ENCODE measurements at places on chromosomes 2 and 18. TPM values are rescaled to one million over a fixed set of nuclear protein-coding genes. Genes with fewer than 3 reads are reported as not detected.

DNA sequence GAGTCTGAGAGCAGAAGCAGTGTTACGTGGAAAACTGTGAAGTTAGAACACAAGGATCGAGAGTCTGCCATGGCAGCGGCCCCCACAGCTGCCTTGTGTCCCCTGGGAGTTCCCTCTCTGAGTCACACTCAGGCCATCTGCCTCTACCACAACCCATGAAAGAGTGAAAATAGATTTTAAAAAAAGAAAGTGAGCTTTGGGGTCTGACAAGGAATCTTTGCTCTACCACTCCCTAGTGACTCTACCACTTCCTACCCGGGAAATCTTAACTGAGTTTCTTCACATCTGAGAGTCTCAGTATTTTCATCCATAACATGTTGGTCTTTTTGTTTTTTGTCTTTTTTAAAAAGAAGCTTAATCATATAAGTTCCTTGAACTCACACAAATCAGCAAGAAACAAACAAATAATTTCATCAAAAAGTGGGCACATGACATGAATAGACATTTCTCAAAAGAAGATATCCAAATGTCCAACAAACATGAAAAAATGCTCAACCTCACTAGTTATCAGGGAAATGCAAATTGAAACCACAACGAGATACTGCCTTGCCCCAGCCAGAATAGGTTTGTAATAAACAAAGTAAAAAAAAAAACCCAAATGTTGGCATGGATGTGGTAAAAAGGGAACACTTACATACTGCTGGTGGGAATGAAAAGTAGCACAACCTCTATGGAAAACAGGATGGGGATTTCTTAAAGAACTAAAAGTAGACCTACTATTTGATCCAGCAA is 2.4 kb upstream of the MSGN1 start:
- DNase-seq, result no peak

DNA sequence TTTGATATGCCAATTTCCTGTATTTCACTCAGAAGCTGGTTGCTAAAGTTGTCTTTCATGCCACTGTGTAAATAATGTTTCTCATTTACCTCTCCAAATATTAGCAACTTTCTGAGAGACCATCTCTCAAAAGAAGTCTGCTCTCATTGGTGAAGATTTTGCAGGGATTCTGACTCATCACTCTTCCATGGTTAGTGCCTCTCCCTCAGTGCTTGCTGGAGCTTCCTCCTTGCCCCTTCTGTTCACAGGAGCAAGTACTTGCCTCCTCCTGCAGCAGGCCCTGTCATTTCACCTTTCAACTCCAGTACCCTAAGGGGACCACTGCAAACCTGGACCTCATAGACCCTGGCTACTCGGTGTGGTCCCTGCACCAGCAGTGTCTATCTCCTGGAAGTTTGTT is 168.8 kb downstream of the ZNF385B start:
- DNase-seq, result no peak

The NDUFS1 gene
- 63.7 TPM for polyA plus RNA-seq

- DNase-seq, result no peak
Observed at GRCh38 chr18:28606686-28607085, 429.8 kb upstream of the CDH2 start.

The PIAS2 gene
- 13.1 TPM for polyA plus RNA-seq

DNA sequence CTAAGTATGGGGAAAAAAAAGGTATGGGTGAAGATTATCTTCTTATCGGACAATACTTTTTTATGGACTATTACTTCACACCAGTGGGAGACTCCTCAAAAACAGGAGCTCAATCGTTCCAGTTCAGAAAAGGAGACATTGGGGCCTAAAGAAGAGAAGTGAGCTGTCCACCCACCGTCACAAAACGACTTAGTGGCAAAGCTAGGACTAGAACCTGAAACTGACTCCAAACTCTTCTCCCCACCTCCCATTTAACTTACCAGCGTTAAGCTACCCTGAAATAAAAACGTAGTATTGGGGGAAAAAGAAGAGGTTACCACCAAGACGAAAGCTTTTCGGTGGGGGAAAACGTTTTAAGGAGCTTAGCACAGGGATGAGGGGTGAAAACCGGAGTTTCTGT is 503 bp downstream of the GTF3C3 start:
- no peak for DNase-seq

The MAPK4 gene
- polyA plus RNA-seq, result 1.5 TPM

DNA sequence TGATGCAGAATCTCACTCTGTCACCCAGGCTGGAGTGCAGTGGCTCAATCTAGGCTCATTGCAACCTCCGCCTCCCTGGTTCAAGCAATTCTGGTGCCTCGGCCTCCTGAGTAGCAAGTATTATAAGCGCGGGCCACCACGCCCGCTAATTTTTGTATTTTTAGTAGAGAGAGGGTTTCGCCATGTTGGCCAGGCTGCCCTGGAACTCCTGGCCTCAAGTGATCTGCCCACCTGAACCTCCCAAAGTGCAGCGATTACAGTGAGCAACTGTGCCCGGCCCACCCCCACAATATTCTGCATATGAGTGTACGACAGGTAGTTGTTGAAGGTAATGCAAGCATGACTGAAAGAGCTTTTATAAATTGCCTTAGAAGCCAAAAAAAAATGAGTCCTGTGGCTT is 1.2 kb downstream of the WDR75 start:
- no peak for DNase-seq

- no peak for DNase-seq
Observed at GRCh38 chr18:45571195-45571594, 44.1 kb upstream of the SLC14A2 start.

The CYP27C1 gene
- polyA plus RNA-seq, result 2.0 TPM

- DNase-seq, result peak; percentile 53
Observed at GRCh38 chr18:77108001-77108692, 24.4 kb downstream of the MBP start.

The RAX gene
- polyA plus RNA-seq, result not detected

GRCh38 chr18:36419900-36420531 is 122.5 kb downstream of the FHOD3 start:
- peak; percentile 26 for DNase-seq

The ALLC gene
- not detected for polyA plus RNA-seq

DNA sequence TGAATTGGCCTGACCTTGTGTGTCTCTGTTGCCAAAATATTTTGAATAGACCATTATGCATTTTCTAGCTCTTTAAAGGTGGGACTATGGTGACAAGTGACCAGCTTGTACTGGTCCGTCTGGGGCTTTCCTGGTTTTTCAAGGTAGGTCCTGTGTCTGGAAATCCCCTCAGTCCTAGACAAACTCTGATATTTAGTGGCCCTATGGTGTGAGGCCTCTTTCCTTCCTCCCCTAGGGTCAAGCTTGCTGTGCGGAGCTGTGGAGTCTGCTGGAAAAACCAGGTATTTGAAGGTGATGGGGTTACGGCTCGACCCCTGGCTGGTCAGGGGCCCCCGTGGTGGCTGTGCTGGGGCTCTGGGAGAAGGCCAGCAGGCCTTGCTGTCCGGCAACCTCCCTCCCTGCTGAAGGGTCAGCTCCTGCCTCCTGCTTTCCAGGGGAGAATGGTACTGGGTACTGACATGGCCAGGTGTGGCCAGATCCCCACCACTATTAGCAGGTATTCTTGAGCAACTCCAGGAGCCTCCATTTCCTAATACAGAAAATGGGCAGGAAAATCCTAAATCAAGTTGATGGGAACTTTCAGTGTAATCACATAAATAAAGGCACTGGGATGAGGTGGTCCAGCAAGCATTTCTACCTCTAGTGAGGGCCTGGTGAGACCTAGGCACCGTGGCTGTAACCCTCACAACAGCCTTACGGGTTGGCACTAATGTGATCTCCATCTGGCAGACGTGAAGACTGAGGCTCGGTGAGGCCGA is 86.2 kb upstream of the HS6ST1 start:
- DNase-seq, result no peak

The POU3F3 gene
- polyA plus RNA-seq, result not detected

GRCh38 chr2:125667630-125668029 is 988.3 kb upstream of the GYPC start:
- no peak for DNase-seq

DNA sequence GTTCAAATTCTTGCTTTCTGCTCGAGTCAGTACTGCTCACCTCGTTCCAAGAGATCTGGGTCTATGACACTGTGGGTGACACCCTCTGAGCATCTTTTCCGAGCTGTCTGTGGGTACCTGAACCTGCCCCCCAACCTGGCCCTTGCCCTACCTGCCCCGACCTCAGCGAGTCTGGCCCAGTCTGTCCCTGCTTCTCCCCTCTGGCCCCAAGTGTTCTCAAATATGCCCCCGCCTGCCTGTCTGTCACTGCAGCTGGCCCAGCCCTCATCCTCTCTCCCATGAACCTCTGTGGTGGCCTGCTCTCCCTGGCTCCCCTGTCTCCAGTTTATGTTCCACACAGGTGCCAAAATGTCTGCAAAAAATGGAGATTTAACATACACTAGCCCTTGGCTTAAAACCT is 11.8 kb downstream of the IL1R1 start:
- no peak for DNase-seq

DNA sequence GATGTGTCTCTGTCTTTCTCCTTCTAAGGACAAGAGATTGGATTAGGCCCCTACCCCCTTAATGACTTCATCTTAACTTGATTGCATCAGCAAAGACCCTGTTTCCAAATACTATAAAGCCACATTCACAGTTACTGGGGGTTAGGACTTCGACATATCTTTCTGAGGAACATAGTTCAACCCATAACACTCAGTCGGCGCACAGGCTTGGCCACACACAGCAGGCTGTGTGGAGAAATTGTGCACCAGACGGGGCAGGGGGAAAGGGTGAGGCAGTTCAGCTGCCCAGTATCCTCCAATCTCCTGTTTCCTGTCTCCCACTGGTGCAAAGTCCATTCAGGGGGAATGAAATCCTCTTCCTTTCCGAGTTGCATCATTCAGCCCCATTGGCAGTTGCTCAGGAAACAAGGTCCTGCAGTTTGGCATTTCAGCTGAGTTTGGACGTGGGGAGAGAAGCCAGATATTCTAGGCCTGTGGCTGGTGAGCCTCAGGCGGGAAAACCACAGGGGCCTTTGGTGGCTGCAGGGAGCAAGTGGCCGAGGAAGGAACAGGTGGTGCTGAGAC is 9.4 kb upstream of the RAPGEF4 start:
- DNase-seq, result peak; percentile 65

The LRRC30 gene
- not detected for polyA plus RNA-seq

The NT5C1B gene
- polyA plus RNA-seq, result 0.75 TPM

- no peak for DNase-seq
Observed at GRCh38 chr2:198763793-198764192, 693.9 kb downstream of the SATB2 start.

The CD8B2 gene
- polyA plus RNA-seq, result 0.42 TPM

GRCh38 chr18:6731222-6731596 is 1.7 kb downstream of the ARHGAP28 start:
- no peak for DNase-seq

The IL36G gene
- polyA plus RNA-seq, result 0.51 TPM

The ERBB4 gene
- 0.37 TPM for polyA plus RNA-seq
